Activated CD8-positive, alpha-beta memory T cell treated with anti-CD3 and anti-CD28 coated beads, Interleukin-2, amount 10 ng/mL, durations not matched to agents 7 days and 5 days (primary cell): ENCODE measurements at places on chromosomes 13 and 19. TPM values are rescaled to one million over a fixed set of nuclear protein-coding genes. Genes with fewer than 3 reads are reported as not detected.
A peak's percentile ranks its signal among the peaks of the same experiment; 100 is the strongest.

- DNase-seq, result no peak
- H3K4me3 ChIP-seq, result no peak overlapping the region
- no peak overlapping the region for H3K27ac ChIP-seq
- peaks cover 60% of the 10 kb centered on the region for H3K27me3 ChIP-seq
- H3K36me3 ChIP-seq, result no peaks in the 10 kb centered on the region
These were observed 47.0 kb downstream of the SPTBN4 start for GRCh38 chr19:40513741-40514315.

DNA sequence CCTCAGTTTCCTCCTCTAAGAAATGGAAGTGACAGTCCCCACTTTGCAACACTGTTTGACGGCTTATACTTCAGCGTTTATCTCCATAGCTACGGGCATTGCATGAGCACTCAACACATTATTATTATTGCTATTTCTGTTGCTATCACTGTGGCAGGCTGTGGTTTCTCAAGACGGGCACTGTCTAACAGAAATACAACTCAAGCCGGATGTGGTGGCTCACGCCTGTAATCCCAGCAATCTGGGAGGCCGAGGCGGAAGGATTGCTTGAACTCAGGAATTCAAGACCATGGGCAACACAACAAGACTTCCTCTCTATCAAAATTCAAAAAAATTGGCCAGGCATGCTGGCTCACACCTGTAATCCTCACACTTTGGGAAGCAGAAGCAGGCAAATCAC is 4.9 kb upstream of the ZSWIM4 start:
- H3K4me1 ChIP-seq, result peaks cover 42% of the 10 kb centered on the region
- H3K27ac ChIP-seq, result peak overlapping the region; percentile 82
- DNase-seq, result peak; percentile 62
- peak overlapping the region; percentile 29 for H3K4me3 ChIP-seq

- peaks cover 27% of the 10 kb centered on the region for H3K36me3 ChIP-seq
- no peak overlapping the region for H3K4me3 ChIP-seq
- H3K4me1 ChIP-seq, result peaks cover 6% of the 10 kb centered on the region
- H3K27me3 ChIP-seq, result no peaks in the 10 kb centered on the region
- no peak overlapping the region for H3K27ac ChIP-seq
These were observed 28.5 kb downstream of the MAP2K2 start for GRCh38 chr19:4095488-4095844.

DNA sequence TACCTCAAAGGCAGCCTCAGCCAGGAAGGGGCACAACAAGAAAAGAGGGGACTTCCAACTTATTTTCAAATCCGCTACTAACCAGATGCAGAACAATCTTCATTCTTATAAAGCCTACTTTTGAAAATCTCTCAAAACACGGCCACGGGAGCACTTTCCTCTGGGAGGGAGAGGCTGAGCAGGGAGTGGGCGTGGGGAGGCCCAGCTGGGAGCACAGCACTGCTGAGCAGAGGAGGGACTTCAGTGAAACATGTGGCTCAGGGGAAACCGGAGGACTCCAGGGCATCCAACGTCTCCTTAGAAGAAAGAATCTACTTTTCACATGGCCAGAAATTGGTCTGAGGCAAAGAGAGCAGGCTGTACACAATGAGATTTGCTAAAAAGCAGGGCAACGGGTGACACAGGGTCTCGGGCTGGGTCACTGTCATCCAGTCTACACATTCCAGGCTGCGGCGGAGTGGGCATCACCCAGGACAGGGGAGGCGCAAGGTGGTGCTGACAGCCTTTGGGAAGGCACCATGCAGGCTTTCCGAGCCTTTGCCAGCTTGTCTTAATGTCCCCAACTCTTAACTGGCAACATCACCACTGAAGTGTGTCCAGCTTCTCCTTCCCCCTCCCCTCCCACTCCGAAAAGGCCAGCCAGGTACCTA is 117.1 kb downstream of the STK24 start:
- H3K4me1 ChIP-seq, result no peaks in the 10 kb centered on the region
- no peak for DNase-seq
- H3K27me3 ChIP-seq, result no peaks in the 10 kb centered on the region
- H3K4me3 ChIP-seq, result no peak overlapping the region

GRCh38 chr13:52187029-52187423 is 27.6 kb upstream of the NEK3 start:
- H3K4me3 ChIP-seq, result no peak overlapping the region
- H3K4me1 ChIP-seq, result peaks cover 27% of the 10 kb centered on the region
- DNase-seq, result no peak
- peak overlapping the region; percentile 59 for H3K27ac ChIP-seq
- H3K27me3 ChIP-seq, result no peaks in the 10 kb centered on the region

GRCh38 chr13:110291286-110291685 is 15.7 kb downstream of the COL4A1 start:
- no peak for DNase-seq
- peaks cover 12% of the 10 kb centered on the region for H3K27me3 ChIP-seq
- H3K36me3 ChIP-seq, result no peaks in the 10 kb centered on the region
- H3K4me3 ChIP-seq, result no peak overlapping the region

GRCh38 chr19:14078411-14078810 is 5.8 kb downstream of the MISP3 start:
- H3K27me3 ChIP-seq, result no peaks in the 10 kb centered on the region
- no peak for DNase-seq
- H3K4me1 ChIP-seq, result peaks cover 33% of the 10 kb centered on the region
- H3K36me3 ChIP-seq, result no peaks in the 10 kb centered on the region

Gene RNF225
- 0.61 TPM for total RNA-seq

Gene SPART
- 16.3 TPM for total RNA-seq
